ENCODE measurements at places on chromosomes 3 and 15.

GRCh38 chr3:157369727-157370421 is 66.8 kb upstream of the PTX3 start:
- no peak for DNase-seq

GRCh38 chr3:142577696-142578328 is 721 bp downstream of the ATR start:
- DNase-seq: no peak

- peak; percentile 68 for DNase-seq
Observed at GRCh38 chr15:101121511-101122090, 130.2 kb downstream of the CHSY1 start.

DNA sequence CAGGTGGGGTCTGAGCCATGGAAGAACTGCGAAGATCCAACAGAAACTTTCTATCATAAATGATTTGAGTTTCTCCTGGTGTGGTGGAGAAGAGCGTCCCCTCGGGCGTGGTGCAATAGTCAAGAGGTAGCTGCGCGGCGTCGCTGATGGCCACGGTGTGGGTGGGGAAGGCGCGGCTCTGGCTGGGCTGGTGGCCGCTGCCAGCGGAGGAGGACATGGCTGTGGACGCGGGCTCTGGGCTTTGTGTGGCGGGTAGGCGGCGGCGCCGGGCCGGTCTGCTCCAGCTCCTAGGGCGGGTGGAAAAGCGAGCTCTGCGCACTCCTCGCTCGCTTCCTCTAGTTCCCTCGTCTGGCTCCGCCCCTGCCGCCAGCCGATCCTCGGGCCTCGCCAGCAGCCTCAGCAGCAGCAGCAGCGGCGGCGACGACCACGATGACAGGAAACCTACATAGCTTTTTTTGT is 5.9 kb downstream of the STARD9 start:
- DNase-seq: peak; percentile 85

- no peak for DNase-seq
Observed at GRCh38 chr3:190864002-190864401, 1.5 kb upstream of the GMNC start.

GRCh38 chr3:132448216-132448961 is 31.1 kb downstream of the DNAJC13 start:
- no peak for DNase-seq

GRCh38 chr15:73388256-73388781 is 19.6 kb upstream of the HCN4 start:
- DNase-seq: no peak

DNA sequence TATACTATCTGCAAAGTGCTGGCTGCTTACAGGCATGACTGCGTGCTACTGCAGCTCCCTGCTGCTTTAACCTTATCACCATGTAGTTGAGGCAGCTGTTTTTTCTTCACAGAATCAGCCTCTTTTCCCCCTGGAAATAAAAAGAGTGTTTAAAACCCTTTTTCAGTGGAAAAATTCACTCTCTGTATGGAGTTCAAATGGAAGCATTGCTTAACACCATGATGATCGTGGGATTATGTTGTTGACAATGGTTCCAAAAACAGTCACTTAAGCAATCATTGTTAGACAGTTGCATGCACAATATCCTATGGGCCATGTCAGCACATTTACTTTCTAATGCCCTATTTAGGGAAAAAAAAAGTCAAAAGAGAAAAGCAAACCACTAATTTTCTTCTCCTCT is 536.4 kb downstream of the UNC13C start:
- DNase-seq: no peak

DNA sequence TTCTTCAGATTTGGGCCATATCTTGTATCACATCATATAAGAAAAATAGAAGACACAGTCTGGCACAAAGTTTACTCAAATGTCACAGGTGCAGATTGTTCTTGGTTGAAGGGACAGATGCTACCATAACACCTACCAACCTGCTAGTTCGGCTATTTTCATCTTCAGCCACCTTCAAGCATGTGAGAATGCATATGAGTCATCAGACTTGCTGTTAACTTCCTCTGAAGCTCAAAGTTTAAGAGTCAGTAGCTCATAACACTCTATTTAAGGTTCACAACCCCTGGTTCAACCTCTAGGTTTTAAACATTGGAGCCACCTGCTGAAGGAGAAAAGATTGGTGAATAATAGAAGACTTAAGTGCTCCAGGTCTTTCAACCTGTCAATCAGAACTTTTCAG is 522.8 kb downstream of the NLGN1 start:
- DNase-seq: no peak

DNA sequence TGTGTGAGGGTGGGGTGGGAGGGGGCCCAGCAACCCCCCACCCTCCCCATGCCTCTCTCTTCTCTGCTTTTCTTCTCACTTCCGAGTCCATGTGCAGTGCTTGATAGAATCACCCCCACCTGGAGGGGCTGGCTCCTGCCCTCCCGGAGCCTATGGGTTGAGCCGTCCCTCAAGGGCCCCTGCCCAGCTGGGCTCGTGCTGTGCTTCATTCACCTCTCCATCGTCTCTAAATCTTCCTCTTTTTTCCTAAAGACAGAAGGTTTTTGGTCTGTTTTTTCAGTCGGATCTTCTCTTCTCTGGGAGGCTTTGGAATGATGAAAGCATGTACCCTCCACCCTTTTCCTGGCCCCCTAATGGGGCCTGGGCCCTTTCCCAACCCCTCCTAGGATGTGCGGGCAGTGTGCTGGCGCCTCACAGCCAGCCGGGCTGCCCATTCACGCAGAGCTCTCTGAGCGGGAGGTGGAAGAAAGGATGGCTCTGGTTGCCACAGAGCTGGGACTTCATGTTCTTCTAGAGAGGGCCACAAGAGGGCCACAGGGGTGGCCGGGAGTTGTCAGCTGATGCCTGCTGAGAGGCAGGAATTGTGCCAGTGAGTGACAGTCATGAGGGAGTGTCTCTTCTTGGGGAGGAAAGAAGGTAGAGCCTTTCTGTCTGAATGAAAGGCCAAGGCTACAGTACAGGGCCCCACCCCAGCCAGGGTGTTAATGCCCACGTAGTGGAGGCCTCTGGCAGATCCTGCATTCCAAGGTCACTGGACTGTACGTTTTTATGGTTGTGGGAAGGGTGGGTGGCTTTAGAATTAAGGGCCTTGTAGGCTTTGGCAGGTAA is 8.1 kb downstream of the FAM131A start:
- peak; percentile 70 for DNase-seq

- DNase-seq: no peak
Observed at GRCh38 chr3:85760342-85760741, 801.6 kb downstream of the CADM2 start.

DNA sequence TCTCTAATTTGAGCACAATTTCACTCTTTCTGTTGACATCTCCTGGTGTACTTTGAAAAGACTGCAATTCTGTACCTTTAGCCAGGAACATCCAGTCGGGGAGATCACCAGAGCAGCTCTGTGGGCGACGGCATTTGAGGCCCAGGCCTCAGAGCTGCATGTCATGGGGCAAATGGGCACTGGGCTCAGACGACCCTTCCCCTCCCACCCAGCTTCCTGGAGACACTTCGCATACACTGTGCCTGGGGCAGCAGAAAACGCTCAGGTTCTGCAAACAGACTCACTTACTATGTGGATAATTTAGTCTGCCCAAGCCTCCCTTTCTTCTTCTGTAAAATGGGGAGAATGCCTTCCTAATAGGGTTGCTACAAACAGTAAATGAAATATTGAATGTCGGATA is 96.9 kb downstream of the HMG20A start:
- DNase-seq: no peak

DNA sequence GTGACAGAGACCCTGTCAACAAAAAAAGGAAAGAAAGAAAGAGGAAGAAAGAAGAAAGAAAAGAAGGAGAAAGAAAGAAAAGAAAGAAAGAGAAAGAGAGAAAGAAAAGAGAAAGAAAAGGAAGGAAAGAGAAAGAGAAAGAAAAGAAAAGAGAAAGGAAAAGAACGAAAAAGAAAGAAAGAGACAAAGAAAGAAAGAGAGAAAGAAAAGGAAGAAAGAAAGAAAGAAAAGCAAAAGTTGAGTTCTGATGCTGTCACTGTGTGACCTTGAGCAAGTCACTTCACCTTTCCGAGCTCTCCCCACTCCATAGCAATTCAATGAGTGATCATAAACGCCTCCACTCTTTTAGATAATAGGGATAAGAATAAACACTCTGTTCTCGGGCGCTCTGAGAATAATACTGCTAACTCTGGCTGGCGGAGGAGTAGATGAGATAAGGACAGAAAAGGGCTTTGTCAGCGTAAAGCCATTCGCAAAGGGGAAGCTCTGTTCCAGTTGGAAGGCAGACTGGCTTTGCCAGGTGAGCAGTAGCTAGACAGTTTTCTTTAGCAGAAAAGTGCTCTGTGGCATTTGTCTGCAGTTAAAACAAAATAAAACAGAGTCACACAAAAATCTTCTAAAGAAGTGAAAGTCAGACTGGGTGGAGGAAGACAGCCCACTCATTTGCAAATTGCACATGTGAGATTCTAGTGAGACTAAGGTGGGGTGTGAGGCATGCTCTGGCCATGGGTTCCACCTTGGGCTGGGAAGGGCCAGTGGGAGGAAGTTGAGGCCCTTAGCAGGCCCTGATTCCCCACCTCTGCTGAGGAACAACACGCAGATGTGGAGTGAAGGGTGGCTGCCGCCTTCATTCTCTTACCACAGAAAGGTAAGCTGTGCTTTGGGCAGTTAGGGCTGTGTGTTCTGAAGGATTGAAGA is 9.6 kb upstream of the FLNB start:
- DNase-seq: no peak

DNA sequence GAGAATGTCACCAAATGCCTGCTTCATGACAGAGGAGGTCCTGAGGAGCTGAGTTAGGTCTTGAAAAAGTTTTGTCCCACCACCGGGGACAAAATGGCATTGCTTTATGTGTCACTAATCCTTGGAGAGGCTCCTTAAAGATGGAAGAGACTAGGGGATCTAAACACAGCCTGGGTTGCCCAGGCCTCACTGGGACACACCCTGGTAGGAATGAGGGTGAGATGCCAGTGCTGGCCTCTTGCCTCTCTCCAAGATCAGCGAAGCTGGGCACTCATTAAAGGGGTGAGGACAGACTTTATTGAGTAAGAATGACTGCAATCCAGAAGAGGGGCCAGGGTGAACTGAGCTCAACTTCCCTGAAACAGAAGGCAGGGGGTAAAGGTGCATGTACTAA is 58.5 kb upstream of the KLF13 start:
- DNase-seq: no peak

DNA sequence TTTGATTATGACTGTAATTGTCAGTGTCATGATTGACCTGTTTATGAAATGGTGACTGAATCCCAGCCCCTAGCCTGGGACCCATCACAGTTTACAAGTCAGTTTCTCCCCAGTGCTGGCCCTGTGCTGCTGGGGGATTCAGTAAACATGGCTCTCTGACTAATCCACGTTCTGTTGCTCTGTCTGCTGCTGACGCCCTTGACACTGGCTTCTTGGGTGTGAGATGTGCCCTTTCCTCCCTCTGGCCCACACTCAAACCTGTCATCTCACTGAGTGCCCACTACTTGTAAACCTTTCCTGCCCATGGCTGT is 84.2 kb downstream of the COL6A5 start:
- no peak for DNase-seq

DNA sequence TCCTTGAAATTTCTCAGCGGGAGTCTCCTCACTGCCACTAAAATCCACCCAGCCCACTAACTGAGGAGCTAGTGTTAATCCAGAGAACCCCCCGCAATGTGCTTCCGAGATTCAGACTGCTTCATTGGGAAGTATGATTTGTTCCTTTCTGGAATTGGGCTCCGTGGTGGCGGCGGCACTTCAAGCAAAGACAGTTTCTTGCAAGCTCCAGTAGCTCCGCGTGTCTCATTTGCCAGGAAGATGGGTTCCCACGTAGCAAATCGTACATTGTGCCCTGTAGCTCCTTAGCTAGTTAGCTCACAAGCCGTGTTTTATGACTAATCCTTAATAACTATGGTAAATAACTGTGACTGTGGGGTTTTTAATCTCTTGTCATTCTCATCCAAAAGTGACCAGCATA is 45.4 kb downstream of the SLC6A1 start:
- DNase-seq: no peak

DNA sequence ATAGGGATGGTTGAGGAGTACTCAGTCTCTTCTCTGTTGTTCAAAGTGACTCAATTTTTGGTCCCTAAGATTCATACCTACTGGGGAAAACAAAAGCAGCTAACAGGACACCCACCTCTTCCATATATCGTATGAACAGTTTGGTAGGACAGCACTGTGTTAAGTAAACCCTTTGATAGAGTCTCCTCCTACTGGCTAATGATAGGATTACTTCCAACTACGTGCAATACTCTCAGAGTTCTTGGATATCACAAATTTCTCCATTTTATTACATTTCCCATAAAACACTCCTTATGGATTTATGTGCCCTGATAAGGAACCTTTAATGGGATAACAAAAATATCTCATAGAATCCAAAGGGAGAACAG is 200.2 kb upstream of the GOLGA6L4 start:
- peak; percentile 37 for DNase-seq

- DNase-seq: no peak
Observed at GRCh38 chr15:65343374-65343981, 34.3 kb downstream of the IGDCC3 start.

GRCh38 chr3:182618085-182618732 is 175.1 kb upstream of the ATP11B start:
- DNase-seq: peak; percentile 67

GRCh38 chr3:5079761-5080160 is 42.3 kb upstream of the ARL8B start:
- no peak for DNase-seq

DNA sequence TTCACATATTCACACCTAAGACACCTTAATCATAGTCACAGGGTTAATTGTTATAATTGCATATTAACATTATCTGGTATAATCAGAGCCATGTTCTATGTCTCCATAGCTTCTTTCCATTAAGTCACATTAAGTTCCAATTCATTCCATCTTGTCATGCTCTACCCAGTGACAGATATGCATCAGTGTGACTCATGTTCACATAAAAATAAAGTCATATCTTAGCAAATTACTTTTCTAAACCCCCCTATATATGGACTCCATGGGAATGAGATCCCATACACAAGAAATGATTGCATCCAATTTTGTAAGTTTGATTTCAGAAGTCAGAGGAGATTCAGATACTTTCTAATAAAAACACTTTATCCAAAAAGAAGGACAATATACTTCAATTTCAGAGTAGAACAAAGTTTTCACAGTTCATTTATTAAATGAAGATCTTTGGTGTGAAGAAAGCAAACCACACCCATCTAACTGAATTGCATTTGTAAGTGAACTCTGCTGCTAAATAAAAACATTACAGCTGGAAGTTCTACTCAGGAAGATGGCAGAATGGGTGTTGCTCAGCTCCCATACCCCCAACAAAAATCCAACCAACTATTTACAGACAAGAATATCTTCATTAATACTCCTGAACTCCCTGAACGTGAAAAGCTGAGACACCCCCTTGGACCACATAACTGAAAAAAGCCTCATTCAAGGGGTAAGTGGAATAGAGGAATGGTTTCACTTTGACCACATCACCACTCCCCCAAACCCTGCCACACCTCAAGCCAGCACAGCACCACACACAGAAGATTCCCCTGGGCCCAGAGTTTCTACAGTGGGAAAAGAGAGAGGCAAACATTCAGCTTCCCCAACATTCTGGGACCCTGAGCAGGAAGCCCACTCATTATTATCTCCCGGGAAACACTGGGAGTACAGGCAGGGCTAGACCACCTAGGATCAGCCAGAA is 27.6 kb downstream of the THBS1 start:
- DNase-seq: no peak

- DNase-seq: no peak
Observed at GRCh38 chr3:156892701-156893100, 66.5 kb downstream of the LEKR1 start.

GRCh38 chr3:136008732-136009470 is 43.4 kb downstream of the PPP2R3A start:
- DNase-seq: no peak

Data from NCI-H524 (cell line).